CD8-positive, alpha-beta memory T cell (primary cell): ENCODE measurements at places on chromosomes 5 and 9. TPM values are rescaled to one million over a fixed set of nuclear protein-coding genes. Genes with fewer than 3 reads are reported as not detected.

Gene OR4F3
- total RNA-seq = not detected

GRCh38 chr5:15021266-15022046, 149.9 kb upstream of the ANKH start:
- no peak for DNase-seq

GRCh38 chr9:4196886-4197285, 103.0 kb downstream of the GLIS3 start:
- no peak for DNase-seq

DNA sequence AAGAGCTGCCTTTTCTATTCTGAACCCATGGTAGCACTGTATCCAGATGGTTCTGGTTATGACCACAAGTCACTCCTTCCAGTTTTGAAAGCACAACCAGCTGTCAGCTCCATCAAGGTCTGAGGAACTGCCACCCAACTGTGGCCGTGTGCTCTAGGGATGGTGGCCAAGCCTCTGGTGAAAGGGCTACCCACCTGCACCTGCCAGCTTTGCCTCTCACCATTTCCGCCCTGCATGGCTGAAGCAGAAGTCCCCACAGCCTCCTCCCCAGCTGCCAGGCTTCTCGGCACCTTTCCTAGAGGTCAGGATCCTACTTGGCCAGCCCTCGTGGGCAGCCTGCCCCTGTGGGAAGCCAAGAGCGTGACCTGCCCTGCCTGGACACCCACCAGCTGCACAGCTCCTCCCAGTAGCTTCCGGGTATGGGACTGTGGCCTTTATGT, 16.8 kb downstream of the SEMA5A start:
- no peak for DNase-seq

GRCh38 chr9:93898502-93899426, 56.4 kb downstream of the BARX1 start:
- DNase-seq = peak; percentile 22
